Activated naive CD8-positive, alpha-beta T cell treated with anti-CD3 and anti-CD28 coated beads, Interleukin-2, amount 50 U/mL, for 16 hours (primary cell): ENCODE measurements at places on chromosomes 7 and 10.

- DNase-seq, result no peak
Measured at GRCh38 chr10:44382981-44383748, 1.7 kb downstream of the CXCL12 start.

GRCh38 chr10:60384708-60385398 is 4.8 kb downstream of the ANK3 start:
- DNase-seq, result no peak

- no peak for DNase-seq
Measured at GRCh38 chr7:117949232-117949631, 76.0 kb upstream of the CTTNBP2 start.

- DNase-seq, result no peak
Measured at GRCh38 chr7:47024991-47025390, 556.9 kb downstream of the TNS3 start.

- no peak for DNase-seq
Measured at GRCh38 chr10:61480208-61480607, 27.0 kb upstream of the TMEM26 start.

DNA sequence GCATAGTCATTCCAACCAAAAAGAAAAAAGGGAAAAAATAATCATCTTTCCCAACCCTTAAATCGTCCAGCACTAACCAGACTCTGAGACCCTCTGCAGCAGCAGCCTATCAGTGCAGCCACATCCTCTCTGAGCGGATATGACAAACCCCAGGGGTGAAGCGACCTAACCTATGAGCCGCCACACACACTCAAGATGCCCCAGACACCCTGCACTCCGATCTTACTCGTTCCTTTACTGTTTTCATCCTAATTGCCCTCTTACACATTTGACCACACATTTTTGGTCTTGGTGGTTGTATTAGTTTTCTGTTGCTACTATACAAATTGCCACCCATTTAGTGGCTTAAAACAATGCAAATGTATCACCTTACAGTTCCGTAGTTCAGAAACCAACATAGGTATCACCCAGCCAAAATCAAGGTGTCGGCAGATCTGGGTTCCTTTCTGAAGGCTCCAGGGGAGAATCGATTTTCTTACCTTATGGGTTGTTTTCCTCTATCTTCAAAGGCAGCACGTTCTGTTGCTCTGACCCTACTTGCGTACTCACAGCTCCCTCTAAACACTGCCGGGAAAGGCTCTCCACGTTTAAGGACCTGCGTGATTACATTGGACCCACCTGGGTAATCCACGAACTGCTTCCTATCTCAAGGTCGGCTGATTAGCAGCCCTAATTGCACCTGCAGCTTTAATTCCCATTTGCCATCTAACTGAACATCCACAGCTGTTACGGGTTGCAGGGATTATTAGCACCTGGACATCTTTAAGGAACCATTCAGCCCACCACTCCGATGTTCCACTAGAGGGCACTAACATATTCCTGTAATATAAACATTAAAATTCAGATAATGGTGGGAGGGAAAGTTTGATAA is 37.3 kb upstream of the PRSS1 start:
- no peak for DNase-seq

DNA sequence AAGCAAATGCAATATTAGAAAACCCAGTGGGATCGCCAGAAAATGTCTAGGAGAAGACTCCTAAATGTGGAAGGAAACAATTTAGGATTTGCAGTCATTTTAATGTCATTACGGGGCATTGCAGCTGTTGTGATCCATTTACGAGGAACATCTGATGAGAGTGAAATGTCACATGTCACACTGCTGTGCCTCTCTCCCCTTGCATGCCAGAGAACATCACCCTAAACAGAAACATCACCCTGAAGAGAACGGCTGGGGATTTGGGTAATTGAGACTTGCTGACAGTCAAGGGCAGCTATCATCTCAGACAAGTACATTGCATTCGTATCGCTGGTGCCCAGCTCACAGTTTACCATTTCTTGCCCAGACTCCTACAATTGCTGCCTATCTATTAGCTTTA is 785.7 kb upstream of the POM121L12 start:
- no peak for DNase-seq

DNA sequence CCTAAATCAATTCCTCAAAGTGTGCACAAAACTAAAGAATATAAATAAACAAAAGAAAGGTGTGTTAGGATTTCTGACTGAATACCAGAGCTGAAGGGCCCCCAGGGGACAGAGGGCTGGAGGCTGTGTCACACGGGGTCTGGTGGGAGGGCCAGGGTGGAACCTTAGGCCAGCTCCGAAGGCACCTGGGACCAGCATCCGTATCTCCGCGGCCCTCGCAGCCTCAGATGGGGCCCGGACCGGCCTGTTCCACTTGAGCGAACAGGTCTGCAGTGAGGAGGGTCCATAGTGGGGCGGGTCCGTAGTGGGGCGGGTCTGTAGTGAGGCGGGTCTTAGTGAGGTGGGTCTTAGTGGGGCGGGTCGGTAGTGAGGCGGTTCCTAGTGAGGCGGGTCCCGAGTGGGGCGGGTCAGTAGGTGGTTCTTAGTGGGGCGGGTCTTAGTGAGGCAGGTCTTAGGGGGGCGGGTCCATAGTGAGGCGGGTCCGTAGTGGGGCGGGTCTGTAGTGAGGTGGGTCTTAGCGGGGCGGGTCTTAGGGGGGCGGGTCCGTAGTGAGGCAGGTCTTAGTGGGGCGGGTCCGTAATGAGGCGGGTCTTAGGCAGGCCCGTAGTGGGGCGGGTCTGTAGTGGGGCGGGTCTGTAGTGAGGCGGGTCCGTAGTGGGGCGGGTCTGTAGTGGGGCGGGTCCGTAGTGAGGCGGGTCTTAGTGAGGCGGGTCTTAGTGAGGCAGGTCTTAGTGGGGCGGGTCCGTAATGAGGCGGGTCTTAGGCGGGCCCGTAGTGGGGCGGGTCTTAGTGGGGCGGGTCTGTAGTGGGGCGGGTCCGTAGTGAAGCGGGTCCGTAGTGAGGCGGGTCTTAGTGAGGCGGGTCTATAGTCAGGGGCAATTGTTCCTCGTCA is 15.1 kb downstream of the GPR146 start:
- DNase-seq, result no peak

DNA sequence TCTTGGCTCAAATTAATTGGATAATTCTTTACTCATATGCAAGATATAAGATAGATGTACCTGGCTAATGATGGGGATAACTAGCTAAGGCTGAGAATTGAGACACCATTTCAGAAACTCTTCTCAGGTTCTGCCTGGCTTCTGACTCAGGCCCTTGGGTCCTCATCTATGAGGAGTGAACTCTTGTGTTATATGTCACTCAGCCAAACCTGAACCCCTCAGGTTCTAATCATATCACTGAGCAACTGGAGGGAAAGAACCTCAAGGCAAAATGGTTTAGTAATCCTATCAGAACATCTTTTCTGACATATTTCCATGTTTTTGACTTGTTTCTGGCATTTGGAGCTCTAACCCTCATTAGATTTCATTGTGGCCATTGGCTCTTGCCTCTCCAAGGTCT is 100.4 kb downstream of the CPED1 start:
- DNase-seq, result no peak

GRCh38 chr7:19944363-19945120 is 171.1 kb upstream of the TMEM196 start:
- DNase-seq, result no peak

DNA sequence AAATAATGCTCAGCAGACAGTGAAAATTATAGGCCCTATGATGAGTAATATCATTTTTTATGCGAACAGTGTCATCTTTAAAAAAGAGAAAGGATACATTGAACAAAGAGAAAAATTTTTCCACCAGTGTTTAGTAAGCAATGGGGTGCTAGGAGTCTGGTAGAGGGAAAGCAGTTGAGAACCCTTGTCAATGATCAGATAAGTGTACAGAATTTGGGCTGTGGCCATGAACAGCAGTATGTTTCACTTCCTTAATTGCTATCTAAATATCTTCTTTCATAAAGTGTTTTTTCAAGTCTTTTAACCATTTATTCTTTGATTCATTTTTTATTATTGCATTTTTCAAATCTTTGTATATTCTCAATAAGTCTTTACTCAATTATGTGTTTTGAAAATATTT is 750.7 kb upstream of the KCND2 start:
- DNase-seq, result no peak

DNA sequence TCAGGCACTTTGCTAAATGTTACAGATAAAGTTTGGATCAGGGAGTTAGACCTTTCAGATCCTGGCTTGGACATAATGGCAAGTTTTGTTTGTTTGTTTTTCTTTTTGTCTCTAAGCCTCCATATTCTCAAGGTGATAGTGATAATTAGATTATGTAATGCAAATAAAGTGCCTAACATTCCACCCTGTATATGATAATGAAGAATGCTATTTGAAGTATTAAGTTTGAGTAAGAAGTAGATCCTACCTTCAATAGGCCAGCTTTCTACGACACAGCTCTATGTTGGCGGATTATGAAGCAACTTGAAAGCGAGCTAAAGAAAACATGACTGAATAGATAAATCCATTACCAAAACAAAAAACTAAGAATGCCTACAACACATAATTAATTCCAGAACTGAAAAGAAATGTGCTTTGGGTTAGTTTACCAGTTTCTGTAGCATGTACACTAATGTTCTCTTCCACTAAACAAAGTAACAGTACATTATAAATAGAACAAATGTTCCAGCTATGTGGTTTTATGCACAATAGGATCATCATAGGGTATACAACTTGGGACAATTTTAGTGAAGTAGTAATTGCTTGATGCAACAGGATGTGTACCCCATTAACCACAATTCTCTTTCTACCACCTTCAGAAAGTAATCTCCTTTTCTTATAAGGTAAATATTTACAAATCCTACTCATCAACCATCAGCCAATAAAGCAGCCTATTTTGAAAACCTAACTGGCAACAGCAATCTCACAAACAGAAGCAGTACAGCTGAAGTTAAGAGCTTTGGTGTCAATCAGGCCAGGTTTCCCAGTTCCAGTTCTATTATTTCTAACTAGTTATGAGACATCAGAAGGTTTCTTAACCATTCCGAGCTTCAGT is 1.5 kb downstream of the SEM1 start:
- DNase-seq, result no peak

GRCh38 chr10:110045772-110046171 is 38.0 kb downstream of the ADD3 start:
- DNase-seq, result no peak

- no peak for DNase-seq
Measured at GRCh38 chr7:52146871-52147634, 830.4 kb upstream of the COBL start.

DNA sequence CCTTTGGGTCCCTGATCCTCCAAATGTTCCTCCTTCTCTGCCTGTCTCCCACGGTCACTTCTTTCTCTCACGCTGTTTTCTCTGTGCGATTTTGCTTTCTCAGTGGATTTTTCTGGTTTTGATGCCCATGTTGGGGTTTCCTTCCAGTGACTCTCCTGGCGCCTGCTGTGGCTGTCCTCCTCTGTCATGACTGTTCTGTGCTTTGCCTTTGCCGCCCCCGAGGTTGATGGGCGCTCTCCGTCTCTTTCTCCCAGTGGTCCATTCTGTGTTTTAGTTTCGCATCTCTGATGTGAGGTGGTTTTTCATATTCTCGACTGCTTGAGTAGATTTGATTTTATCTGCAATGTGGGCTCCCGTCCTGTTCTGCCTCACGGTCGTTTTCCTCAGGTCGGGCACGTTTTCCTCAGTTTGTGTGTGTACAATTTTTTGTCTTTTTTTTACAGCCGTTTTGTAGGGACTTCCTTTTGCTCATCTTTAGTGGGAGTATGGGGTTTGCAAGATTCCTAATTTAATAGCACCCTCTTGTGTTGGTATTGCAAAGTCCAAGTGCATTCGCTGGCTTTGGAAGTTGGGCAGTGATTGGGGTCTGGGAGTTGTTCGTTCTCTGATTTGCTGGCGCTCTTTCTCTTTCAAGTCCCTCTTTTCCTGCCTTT is 100.0 kb downstream of the INPP5A start:
- no peak for DNase-seq

DNA sequence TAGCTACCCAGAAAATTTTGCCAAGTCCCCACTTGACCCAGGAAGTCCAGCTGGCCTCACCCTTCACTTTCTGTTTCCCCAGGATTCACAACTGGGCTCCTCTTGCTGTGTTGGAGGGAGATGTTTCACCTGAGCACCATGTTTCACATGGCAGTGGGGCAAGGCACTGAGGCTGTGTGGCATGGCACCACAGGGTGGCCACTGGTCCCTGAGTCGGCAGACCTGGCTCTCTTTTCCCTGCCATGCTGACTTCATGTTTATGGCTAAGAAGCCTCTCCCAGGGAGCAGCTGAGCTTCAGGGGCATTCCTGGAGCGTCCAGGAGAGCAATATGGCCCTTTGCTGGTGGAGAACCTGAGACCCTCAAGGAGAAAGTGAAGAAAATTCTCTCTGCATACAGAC is 266.9 kb downstream of the RPS24 start:
- no peak for DNase-seq

DNA sequence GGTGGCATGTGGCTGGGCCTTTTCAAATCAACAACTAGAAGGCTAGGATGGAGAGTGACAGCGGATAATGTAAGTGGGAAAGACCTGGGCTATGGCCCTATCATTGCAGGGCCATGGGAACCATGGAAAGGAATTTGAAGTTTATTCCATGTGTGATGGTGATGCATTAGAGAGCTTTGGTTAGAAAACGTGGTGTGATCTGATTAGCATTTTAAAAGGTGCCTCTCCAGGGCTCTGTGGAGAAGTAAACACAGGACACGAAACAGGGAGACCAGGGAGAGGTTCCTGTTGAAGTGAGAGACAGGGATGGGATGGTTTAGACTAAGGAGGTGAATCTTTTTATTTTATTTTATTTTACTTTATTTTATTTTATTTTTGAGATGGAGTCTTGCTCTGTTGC is 749.5 kb downstream of the GATA3 start:
- no peak for DNase-seq

- DNase-seq, result no peak
Measured at GRCh38 chr7:50805447-50806125, 22.9 kb upstream of the GRB10 start.

- DNase-seq, result no peak
Measured at GRCh38 chr7:41568135-41568534, 134.8 kb downstream of the INHBA start.

- no peak for DNase-seq
Measured at GRCh38 chr10:93106631-93107072, 33.0 kb downstream of the CYP26A1 start.
